ENCODE measurements at places on chromosomes 13 and 19.

DNA sequence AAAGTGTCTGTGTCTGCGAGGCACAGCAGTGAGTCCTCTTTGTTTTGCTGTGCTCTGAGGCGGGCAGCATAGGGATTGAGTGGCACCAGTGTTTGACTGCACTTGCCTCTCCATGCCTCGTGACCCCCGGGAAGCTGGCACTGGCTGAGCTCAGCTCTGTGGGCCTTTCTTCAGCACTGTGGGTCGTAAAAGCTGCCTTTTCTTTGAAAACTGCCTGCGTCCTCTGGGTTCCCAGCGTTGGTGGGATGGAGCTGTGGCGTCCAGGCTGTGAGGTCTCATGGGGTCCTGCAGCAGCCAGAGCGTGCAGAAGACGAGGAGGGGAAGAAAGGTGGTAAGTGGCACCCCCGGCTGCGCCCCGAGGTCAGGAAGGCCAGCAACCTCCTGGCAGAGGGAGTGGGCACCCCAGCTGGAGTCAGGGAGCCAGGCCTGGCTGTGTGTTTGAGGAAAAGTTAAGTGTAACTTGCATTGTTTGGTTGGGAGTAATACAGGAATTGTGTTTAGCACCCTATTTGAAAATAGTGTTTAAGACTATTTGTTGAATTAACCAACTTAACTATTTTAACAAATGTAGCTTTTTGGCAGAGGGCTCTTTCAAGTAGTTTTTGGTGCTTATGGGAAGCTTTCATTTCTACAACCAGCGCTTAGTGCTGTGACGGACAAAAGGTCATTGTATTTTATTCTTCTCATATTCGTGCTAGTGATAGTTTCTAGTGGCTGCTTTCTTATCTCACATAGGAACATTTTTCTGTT, 79.3 kb upstream of the TEX29 start:
- no peak for DNase-seq

- no peak for DNase-seq
Measured at GRCh38 chr19:32387701-32388392, 17.7 kb upstream of the DPY19L3 start.

- no peak for DNase-seq
Measured at GRCh38 chr19:48992581-48993174, 431 bp downstream of the GYS1 start.

GRCh38 chr19:35031072-35031881, 1.0 kb downstream of the SCN1B start:
- no peak for DNase-seq

- no peak for DNase-seq
Measured at GRCh38 chr19:16525751-16526481, 16.3 kb downstream of the CHERP start.

DNA sequence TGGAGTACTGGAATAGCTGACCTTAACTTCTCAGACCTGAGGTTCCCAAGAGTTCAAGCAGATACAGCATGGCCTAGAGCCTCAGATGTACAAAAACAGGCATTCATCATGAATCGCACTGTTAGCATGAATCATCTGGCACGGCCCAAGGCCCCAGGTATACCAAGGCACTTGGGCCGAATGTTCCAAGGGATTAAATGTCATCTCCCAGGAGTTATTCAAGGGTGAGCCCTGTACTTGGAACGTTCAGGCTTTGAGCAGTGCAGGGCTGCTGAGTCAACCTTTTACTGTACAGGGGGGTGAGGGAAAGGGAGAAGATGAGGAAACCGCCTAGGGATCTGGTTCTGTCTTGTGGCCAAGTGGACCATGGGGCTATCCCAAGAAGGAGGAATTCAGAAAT, 6.3 kb downstream of the KLK3 start:
- DNase-seq, result no peak

GRCh38 chr13:110412132-110412914, 105.2 kb downstream of the COL4A2 start:
- DNase-seq, result no peak
